ENCODE measurements at places on chromosomes 7 and 10.

DNA sequence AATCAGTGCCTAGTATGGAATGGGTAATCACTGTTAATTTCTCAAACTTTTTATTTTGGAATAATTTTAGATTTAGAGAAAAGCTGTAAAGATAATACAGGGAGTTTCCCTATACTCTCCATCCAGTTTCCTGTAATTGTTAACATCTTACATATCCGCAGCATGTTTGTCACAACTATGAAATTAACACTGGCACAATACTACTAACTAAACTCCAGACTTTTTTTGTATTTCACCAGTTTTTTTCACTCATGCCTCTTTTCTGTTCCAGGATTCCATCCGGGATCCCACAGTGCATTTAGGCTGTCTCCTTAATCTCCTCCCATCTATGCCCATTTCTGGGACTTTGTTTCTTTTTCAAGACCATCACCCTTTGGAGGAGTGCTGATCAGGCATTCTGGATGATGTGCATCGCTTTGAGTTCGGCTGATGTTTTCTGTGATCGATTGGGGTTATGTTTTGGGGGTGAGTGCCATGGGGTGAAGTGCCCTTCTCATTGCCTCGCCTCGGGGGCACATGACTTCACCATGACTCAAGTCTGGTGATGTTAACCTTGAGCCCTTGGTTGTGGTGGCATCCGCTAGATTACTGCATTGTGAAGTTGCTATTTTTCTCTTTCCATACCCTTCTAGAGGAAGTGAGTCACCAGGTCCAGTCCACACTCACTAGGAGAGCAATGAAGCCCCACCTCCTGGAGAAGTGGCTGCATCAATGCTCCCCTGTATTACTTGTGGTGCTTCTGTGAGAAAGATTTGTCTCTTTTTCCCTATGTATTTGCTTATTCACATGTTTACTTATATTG is 43.9 kb upstream of the GRB10 start:
- DNase-seq, result peak; percentile 92

- no peak for DNase-seq
Measured at GRCh38 chr10:130470286-130470685, 334.1 kb downstream of the GLRX3 start.

DNA sequence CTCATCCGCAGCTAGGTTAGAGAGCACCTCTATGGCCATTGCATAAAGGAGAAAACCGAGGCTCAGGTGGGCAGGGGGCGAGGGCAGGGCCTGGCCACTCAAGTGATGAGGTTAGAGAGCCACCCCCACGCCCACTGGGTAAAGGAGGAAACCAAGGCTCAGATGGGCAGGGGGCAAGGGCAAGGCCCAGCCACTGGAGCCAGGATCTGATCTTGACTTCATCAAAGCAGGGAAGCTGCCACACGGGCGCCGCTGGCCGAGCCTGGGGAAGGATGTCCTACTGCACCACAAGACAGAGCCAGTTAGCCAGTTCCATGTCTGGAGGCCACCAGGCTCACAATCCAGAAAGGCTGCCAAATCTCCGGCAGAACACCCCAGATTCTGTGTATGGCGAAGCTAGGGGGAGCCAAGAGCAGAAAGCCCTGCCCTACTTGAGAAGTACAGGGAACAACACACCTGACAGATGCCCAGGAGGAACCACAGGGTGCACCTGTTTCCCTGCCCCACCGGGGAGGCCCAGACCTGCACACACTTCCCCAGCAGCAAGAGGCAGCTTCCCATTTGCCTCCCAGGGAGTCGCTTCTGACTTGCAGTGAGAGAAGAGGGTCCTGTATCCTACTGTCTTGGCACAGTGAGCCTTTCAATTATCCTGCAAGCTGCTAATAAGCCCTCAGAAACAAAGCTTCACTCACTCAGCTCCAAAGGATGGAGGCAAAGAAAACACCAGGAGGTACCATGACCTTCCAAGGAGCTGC is 101.9 kb downstream of the TNS3 start:
- no peak for DNase-seq

DNA sequence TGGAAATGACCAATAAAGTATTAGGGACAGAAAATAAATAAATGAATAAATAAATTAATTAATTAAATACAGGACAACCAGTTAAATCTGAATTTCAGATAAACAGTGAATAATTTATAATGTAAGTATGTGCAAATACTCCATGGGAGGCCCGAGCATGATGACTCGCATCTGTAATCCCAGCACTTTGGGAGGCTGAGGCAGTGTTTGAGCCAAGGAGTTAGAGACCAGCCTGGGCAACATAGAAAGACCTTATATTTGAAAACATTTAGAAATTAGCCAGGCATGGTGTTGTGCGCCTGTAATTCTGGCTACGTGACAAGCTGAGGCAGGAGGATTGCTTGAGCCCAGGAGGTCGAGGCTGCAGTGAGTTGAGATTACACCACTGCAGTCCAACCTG is 123.7 kb downstream of the CUL2 start:
- peak; percentile 38 for DNase-seq

GRCh38 chr7:112481121-112481736 is 438 bp downstream of the LSMEM1 start:
- no peak for DNase-seq

GRCh38 chr7:149714910-149715471 is 58.4 kb downstream of the ZNF467 start:
- no peak for DNase-seq

- DNase-seq, result no peak
Measured at GRCh38 chr7:33217595-33217994, 88.2 kb downstream of the BBS9 start.

DNA sequence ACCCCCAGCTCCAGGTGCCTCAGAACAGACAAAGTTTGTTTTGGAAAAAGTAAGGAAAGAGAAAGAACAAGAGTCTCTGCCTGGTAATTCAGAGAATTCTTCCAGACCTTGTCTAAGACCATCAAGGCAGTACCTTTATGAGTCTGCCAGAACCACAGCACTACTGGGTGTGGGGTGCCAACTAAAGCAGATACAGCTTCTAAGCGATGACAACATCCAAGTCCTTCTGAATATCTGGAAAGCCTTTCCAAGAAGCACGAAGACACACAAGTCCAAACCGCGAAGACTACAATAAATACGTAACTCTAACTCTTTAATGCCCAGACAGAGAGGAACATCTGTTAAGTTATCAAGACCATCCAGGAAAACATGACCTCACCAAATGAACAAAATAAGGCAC is 94.3 kb downstream of the SIRT1 start:
- no peak for DNase-seq

GRCh38 chr7:28955718-28956607 is 2.2 kb downstream of the TRIL start:
- peak; percentile 15 for DNase-seq

GRCh38 chr7:98900815-98901214 is 22.5 kb downstream of the TRRAP start:
- no peak for DNase-seq

GRCh38 chr7:96449094-96449493 is 127.2 kb upstream of the SLC25A13 start:
- DNase-seq, result no peak

DNA sequence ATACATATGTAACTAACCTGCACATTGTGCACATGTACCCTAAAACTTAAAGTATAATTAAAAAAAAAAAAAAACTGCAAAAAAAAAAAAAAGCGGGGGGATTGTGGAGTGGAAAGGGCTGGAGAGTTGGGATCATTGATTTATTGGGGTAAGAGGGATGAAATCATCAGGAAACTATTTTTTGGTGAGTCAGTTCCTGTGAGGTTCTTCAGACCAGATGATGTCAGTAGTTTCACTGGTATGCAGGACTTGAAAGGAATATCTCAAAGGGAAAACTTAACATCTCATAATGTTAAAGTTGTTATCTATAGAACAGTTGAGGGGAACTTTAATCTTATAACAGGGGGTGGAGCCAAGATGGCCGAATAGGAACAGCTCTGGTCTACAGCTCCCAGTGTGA is 32.6 kb upstream of the TECTB start:
- DNase-seq, result peak; percentile 74

- DNase-seq, result no peak
Measured at GRCh38 chr7:17062151-17063044, 180.6 kb upstream of the AGR3 start.

- DNase-seq, result no peak
Measured at GRCh38 chr7:20107582-20107981, 109.6 kb downstream of the MACC1 start.

- no peak for DNase-seq
Measured at GRCh38 chr7:77382532-77382931, 33.6 kb downstream of the GSAP start.

- no peak for DNase-seq
Measured at GRCh38 chr10:69405221-69405620, 11.5 kb downstream of the TACR2 start.

GRCh38 chr7:81165070-81165469 is 246.2 kb upstream of the SEMA3C start:
- DNase-seq, result no peak

- DNase-seq, result no peak
Measured at GRCh38 chr10:86497621-86498020, 24.0 kb downstream of the WAPL start.

GRCh38 chr10:27638071-27638750 is 107.4 kb downstream of the MKX start:
- DNase-seq, result no peak

GRCh38 chr10:100509241-100509840 is 10.3 kb downstream of the SEC31B start:
- no peak for DNase-seq

DNA sequence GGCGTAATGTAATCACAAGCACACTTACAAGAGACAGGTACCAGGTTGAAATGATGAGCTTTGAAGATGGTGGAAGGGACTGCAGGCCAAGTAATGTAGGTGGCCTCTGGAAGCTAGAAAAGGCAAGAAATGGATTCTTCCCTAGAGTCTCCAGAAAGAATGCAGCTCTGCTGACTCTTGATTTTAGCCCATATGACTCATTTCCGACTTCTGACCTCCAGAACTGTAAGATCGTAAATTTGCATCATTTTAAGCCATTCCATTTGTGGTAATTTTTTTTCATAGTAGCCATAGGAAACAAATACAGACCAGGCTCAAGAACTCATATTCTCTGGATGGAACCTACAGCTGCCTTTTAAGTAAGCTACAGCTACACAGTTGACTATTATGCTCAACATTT is 315.5 kb downstream of the MAGI2 start:
- DNase-seq, result peak; percentile 89

DNA sequence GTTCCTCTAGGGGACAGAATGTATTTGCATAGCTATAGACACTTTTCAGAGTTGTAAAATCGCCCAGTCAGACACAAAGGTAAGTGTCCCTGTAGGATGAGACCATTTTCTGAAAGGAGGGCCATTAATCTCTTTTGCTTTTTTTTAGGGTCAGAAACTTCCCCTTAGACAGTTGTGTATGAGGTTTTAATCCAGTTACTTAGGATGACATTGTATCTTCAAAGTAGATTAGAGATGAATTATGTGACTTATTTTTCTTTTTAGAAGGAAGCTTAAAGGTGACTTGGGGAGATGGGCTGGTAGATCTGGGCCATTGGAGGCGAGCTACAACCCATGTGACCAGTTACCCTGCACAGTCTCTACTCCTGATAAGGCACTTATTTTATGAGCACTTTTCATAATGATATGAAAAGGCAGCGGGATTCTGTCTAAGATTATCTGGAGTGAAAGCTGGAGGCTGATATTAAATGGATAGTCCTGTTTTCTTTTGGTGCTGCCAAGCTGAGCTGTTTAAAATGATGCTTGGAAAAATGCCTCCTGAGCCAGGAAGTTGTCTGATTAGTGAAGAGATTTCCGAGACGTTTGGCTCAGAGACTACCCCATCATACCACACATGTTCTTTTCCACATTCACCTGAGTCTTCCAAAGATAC is 264.3 kb downstream of the AUTS2 start:
- DNase-seq, result no peak

DNA sequence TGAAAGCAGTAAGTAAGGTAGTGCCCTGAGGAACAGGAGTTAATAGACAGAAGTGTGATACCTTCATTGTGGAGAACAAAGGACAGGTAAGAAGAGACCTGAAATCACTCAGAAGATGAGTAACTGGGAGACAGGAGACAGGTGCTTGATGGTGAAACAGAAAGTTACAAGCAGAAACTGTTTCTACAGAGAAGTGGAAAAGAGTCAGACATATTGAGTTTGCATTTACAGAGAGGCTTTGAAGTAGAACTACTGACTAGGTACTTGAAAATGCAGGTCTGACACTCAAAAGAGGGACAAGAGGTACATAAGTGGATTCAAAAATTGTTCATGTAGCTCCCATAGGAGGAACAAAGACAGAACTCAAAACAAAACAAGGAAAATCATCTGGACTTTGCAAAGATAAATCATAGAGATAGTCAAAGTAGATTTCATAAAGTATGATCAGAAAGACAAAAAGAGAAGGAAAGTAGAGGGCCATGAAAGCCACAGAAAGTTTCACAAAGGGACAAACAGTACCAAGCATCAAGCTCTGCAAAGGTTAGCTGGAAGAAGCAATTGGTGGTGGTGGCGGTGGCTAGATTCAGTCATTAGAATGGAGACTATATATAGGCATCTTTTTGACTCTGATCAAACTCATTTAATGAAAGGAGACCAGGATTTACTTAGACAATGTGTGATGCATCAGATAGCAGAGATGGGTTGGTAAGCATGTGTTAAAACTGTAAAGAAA is 198.4 kb downstream of the PCLO start:
- no peak for DNase-seq

GRCh38 chr10:22849077-22849805 is 78.6 kb upstream of the ARMC3 start:
- peak; percentile 15 for DNase-seq

GRCh38 chr10:10712155-10712704 is 305.4 kb upstream of the CELF2 start:
- DNase-seq, result no peak

- no peak for DNase-seq
Measured at GRCh38 chr7:94567396-94567795, 57.8 kb downstream of the CASD1 start.

DNA sequence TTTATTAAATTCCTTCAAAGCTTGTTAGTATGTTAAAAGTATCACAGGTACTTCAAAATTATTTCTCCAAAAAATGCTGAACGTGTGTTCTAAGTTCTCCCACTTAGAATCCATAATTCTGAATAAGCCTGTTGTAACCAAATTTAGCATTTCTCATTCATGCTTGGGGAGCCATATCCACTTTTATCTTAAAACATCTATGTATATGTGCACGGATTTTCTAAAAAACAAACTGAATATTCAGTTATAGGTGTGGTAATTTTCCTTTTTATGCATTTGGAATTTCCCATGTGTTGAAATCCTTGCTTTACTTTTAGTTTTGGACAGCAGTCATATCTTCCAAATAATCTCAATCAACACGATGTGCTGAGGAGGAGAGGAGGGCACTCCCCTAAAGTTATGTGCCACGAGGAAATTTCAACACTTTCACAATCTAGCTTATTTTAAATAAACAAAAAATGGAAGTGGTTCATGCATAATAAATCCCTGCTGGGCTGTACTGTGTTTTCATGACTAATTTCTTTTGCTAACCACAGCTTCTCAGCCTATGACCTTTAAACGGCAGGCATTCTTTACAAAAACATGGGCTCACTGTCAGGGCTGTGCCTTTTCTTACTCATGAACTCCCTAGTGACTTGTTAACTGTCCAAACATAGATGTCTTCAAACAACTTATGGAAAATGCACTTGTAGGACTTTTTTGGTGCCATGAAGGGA is 380.3 kb upstream of the SEMA3C start:
- peak; percentile 97 for DNase-seq

- DNase-seq, result peak; percentile 50
Measured at GRCh38 chr10:126073606-126074005, 177.2 kb downstream of the FANK1 start.

GRCh38 chr10:17993361-17993760 is 41.6 kb downstream of the SLC39A12 start:
- DNase-seq, result peak; percentile 30

- DNase-seq, result no peak
Measured at GRCh38 chr7:26293569-26294308, 2.1 kb downstream of the SNX10 start.

GRCh38 chr10:4329225-4329624 is 496.8 kb upstream of the AKR1E2 start:
- DNase-seq, result no peak

GRCh38 chr7:44141221-44141850 is at the start of gene MYL7:
TSS of gene MYL7 (minus strand) at chr7:44141332. CDS start at chr7:44141305, 27 bp downstream.
- no peak for DNase-seq
